Stimulated activated memory B cell treated with anti-CD40 and anti-IgM and Interleukin-4, amounts not matched to agents 10 μg/mL and 1 μg/mL and 100 μg/mL, for 72 hours (primary cell): ENCODE measurements at places on chromosomes 4 and X.

DNA sequence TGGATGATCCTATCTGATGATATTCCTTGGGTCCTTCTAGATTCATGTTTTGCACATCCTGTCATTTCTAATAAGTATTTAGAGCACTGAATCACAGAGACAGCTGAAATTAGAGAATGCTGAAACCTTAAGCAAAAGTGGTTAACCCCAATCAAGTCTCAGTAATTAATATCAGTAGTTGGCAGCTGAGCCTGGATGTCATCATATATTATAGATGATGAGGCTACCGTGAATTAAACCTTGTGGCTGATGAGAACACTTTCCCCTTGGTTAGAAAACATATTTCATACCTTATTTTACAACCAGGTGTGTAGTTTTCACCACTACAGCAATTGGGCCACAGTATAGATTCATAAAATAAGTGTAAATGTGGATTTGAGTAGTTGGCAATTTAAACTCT is 499.0 kb downstream of the PDGFC start:
- ATAC-seq = no peak

- no peak for ATAC-seq
Measured at GRCh38 chr4:102862016-102862415, 6.8 kb upstream of the CISD2 start.

DNA sequence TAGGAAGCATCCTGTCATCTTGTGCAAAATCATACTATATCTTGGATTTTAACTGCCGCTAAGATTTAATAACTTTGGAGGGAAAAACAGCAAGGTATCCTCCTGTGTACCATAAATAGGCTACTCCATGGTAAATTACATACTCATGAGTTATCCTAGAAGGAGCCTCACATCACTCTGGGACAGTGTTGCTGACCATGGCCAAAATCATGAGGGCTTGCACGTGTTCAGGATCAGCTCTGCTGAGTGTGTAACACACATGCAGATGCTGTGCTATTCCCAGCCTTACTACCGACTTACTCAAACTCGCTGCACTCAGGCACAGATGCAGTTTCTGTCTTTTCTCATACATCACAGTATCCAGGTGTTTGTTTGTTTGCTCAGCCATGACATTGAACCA is 56.6 kb downstream of the DKK2 start:
- ATAC-seq = no peak

- ATAC-seq = no peak
Measured at GRCh38 chr4:41933997-41934503, 1.2 kb upstream of the TMEM33 start.

- no peak for ATAC-seq
Measured at GRCh38 chr4:91064157-91064853, 937.1 kb downstream of the CCSER1 start.

DNA sequence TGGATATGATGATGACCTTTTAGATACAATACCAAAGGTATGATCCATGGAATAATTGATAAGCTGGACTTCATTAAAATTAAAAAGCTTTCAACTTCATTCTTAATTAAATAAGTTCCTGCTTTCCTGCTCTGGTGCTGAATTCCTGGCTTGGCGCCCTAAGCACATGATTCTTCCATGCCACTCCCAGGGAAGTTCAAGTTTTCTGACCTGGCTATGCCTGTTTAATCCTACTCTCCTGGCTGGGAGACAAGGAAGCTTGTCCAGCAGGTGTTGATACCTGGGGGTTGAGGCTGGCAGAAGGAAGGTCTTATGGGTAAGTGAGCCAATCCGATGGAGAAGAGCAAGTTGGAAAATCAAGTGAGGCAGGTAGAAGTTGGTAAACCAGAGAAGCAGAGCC is 24.3 kb downstream of the XKRX start:
- ATAC-seq = no peak

DNA sequence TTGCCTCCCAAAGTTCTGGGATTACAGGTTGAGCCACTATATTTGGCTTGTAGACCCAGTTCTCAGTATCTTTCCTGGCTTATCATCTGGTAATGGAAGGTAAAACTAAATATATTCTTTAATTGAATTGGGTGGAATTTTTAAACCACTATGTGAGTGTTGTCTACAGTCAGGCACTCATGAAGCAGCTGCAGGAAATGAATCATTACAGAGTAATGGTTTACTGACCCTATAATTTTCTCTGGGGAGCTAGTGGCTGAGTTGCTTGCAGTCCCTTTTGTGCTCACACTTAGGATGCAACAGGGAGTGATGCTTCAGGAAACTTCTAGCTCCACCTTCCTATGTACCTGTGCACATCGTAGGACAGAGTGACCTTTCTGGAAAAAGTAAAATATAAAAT is 4.1 kb upstream of the UGT2B7 start:
- ATAC-seq = no peak

GRCh38 chr4:15652191-15652590 is 3.0 kb downstream of the FBXL5 start:
- ATAC-seq = no peak

DNA sequence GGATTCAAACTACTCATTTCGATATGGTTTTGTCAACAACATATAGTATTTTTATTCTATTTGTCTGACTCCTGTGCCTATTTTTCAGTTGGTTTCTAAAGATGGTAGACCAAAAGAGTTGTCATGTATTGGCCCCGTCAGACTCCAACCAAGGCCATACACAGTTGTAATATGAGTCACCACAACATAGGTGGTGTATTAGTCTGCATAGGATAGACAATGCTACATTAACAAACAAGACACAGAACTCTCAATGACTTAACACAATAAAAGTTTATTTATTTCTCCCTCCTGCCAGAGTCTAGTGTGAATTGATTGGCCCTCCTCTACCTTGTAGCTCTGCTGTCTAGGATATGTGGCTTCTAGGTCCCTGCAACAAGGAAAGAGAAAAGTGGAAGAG is 45.9 kb downstream of the ARL9 start:
- ATAC-seq = no peak

DNA sequence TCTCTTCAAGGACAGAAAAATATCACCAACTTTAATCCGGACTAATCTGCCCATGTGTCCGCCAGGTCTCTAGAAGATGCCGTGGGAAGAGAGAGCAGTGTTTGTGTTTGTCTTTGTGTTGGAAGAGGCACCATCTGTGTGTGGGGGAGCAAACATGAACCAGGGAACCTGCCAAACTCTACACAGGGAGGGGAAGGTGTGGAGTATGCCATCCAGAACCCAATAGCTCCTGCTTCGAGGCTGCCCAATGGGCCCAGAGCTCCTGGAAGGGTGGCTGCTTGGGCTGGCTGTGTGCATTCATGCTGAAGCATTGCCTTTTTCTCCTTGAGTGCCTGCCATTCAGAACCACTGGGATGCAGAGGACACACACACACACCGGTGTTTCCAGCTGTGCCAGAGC is 536.2 kb downstream of the MID1IP1 start:
- no peak for ATAC-seq

DNA sequence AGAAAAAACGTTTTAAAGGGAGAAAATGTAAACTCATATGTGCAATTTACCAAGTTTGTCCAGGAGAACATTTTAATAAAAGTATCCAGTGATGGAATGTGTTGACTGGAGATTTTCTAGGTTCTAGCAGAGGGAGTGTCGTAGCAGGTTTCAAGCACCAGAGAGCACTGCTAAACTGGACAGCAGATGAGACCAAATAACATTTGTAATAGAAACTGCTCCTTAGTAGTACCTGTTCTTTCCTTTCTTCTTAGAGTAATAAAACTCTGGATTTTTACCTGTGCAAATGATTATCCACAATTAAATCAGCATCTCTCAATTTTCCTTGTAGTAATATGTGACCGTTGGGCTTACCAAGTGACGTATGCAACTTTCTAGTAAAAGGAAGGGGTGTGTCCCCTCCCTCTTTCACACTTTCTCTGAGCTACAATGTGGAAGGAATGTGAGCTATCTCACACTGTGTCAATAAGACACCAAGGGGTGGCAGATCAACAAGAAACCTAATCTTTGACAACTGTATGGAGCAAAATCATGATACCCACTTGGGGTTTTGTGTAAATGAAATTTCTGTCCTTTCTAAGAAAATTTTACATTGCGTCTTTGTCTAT is 9.5 kb downstream of the HPGDS start:
- no peak for ATAC-seq

DNA sequence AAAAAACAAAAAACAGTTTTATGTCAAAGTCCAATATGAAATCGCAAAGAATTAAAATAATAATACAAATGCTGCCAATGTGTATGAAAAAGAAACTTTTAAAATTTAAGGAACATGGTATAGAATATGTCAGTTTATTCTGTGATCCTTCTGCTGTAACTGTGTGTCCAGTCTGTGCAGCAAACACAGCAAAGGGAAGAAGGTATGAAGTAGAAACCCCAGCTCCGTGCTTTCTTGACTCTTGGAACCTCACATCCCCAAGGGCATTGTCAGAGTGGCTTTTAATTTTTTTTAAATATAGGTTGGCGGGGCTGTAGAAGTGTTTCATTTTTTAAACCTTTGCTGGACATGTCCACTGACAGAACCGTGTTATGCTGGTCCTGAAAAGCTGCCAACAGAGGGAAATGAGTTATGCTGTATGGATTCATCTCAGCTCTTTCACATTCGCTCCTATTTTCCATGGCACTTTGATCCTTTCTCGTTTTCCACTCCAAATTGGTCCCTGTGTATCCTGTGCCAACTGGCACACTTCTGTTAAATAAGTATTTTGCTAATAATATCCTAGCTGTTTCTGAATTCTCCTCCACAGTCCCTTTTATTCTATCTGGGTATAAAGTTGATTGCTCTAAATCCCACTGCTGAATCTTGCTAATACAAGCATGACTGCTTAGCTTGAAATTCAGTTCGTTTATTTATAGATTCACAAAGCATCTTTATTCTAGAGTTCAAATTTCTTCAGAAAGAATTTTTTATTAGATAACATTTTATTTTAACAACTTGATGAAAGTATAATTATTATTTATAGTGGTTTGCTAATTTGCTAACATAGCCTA is 127.0 kb upstream of the DDIT4L start:
- no peak for ATAC-seq

- no peak for ATAC-seq
Measured at GRCh38 chr4:5568931-5569330, 139.4 kb downstream of the EVC2 start.

- peak; percentile 70 for ATAC-seq
Measured at GRCh38 chr4:99749445-99750391, 66.9 kb upstream of the DAPP1 start.

DNA sequence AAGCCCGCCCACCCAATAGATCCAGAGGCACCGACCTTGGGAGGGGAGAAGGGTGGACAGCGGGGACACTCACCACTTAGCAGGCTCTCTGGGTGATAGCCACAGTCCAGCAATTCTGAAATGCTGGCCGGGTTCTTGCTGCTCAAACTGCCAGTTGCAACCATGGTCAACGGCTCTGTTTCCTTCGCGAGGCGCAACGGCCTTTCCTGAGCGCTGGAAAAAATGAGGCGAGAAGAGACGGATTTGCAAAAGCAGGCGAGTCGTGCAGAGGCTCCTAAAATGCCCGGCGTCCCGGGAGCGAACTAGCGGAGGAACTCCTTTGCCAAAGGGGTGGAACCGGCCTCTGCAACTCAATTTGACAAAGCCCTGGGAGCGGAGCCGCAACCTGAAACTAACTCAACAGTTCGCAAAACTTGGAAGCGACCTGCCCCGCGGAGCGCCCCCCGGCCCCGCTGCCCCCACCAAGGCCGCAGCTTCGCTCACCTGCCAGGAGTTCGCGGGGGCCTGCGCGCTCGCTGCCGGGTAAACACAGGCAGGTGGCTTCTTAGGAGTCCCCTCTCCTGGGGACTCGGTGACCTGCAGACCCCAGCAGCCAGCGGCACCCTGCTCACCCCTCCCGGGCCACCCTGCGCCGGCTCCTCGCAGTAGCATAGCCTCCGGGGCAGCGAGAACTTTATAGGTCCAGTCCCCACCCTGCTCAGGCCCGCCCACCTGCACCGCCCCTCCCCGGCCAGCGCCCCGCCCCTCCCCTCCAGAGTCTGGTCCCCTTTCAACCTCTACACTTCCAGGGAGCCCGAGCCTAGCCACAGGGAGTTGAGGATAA is at the start of gene DDIT4L:
Gene DDIT4L, minus strand, starts transcription at position 649 of the 823 bp plus-strand sequence. Its CDS starts 485 bp downstream, at position 164.
- ATAC-seq = peak; percentile 60

GRCh38 chr4:177283167-177283566 is 26.5 kb upstream of the NEIL3 start:
- ATAC-seq = no peak

DNA sequence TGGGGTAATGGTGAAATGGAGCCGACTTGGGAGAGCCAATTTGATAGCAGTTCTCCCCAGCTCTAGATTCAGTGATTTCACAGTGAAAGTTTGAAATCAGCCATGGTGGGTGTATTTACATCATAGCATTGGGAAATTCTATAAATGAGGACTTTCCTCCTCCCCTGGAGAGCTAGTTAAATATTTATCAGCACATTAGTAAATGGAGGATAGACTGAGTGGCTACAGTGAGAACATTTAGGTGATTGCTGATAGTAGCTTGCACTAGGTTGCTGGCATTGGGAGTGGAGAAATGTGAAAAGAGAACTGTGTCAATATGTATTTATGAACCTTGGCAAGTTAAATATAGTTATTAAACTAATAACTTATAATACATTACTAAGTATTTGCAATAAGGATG is 347.3 kb downstream of the CCSER1 start:
- ATAC-seq = no peak

DNA sequence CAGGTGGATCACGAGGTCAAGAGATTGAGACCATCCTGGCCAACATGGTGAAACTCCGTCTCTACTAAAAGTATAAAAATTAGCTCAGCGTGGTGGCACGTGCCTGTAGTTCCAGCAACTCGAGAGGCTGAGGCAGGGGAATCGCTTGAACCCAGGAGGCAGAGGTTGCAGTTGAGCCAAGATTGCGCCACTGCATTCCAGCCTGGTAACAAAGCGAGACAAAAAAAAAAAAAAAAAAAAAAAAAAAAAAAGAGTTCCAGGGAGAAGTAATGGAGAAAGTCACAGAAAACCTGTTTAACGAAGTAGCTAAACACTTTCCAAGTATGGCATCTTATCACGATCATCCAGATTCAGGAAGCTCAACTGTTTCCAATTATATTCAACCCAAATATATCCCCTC is 10.9 kb downstream of the KLHL4 start:
- ATAC-seq = no peak

DNA sequence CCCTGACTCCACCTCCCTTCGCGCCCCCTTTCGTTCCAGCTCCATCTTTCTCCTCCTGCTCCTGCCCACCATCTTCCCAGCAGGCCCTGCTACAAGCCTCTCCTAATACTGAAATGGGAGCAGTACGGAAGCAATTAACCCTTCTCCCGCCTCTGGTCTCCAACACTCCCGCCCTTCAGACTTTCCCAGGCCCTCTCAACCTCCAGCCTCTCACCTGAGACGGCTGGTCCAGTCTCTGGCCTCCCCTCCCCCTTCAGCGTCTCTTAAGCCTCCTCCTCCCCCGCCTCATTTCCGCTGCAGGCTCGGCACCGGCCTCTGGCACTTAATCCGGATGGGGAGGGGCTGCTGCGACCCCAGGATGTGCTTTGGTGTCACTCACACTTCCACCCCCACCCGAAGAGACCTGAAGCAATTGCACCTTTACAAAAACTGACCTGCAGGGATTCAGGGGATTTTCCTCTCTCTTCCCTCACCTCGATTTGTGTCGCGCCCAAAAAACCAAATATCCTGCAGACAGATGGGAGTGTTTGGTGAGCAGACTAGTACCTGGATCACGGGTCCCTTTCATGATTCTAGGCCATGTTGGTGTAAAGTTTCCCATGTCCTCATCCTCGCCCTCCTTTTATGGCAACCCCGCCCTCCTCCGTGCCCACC is 657 bp downstream of the TCEAL8 start:
- ATAC-seq = peak; percentile 64

- ATAC-seq = peak; percentile 56
Measured at GRCh38 chr4:17667253-17667652, 52.8 kb downstream of the MED28 start.
